ENCODE measurements at places on chromosomes 11 and 22.
A peak's percentile ranks its signal among the peaks of the same experiment; 100 is the strongest.

- DNase-seq = peak; percentile 79
Measured at GRCh38 chr11:116579857-116580727, 192.7 kb downstream of the BUD13 start.

DNA sequence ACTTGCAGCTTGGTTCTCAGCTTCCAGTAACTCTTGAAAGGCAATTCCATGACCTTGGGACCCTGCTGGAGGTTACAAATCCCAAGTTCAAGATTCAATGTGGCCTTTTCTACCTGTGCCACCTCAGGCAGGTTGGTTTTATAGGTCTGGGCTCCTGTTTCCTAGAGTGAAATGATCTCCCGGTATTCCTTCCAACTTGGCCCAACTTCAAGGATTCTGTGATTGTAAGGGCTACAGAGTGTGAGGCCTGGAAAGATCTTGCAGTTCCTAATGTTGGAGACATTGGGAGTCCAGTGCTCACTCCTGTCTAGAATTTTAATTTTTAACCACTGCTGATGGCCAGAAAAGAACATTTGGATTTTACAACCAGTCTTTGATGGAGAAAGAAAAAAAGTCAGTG, 91.6 kb downstream of the LDLRAD3 start:
- DNase-seq = no peak

DNA sequence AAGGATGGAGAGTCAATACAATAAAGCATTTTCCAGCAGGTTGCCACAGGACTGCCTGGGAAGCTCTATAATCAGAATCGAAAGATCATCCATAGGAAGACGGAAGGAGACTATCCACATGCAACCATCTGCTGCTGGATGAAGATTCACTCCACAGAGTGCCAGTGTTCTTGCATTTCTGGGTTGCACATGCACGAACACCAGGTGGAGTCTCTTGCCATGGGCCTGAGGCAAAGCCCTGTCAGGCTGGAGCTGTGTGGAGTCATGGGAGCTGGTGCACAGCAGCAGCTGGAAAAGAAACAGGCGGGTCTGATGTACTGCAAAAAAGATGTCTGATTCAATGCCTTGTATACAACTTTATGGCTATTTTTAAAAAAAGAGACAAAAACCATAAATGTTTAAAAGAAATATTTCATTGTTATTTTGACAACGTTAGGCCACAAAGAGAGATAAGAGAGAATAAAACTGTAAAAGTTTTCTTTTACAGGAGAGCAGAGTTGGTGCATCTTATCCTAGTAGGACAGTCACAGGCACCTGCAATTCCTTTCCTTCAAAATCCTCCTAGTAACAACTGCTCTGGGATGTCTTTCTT, 12.9 kb upstream of the FAT3 start:
- DNase-seq = peak; percentile 82

GRCh38 chr22:42841444-42841843, 15.6 kb downstream of the ARFGAP3 start:
- no peak for DNase-seq

DNA sequence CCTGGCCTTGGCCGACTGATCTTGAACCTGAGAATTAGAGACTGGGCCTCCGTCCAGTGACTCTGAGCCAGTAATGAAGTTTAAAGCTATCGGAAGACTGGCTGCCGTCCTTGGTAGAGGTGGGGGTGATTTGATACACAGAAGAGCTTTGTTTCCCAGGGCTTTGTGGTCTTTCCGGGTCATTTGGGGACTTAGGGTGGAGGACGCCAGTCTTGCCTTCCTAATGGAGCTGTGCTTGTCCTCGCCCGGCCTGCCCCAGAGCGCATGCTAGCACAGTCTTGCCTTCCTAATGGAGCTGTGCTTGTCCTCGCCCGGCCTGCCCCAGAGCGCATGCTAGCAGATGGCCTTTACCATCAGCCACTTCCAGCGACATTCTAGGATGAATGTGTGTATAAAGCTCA, 65.8 kb downstream of the ST3GAL4 start:
- no peak for DNase-seq

GRCh38 chr11:118592616-118593367, 14.6 kb upstream of the PHLDB1 start:
- DNase-seq = no peak

- no peak for DNase-seq
Measured at GRCh38 chr11:2154195-2154585, 6.8 kb downstream of the INS start.

GRCh38 chr22:26169315-26170111, at the start of gene SEZ6L:
Gene SEZ6L (plus strand): TSS chr22:26169462. CDS start chr22:26169670, 208 bp downstream.
- DNase-seq = peak; percentile 70

DNA sequence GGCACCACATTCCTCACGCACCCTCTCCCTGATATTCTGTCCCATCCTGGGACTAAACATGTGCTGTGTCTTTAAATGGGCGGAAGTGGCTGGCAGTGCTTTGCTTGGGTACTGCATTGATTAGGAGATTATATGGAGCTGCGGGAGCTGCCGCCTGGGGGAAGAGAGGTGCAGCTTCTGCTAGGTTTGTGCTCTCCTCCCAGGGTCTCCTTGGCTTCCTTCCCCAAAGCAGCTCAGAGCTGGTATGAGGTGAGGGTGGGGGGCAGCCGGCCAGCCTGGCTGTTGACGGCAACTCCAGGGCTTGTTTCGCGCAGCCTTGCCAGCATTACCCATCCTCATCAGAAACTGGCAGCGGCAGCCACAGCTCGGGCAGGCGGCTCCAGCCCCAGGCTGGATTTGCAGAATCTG, 95.4 kb downstream of the GRAMD1B start:
- DNase-seq = no peak

GRCh38 chr22:30216710-30217109, 29.8 kb downstream of the LIF start:
- DNase-seq = no peak

- peak; percentile 4 for DNase-seq
Measured at GRCh38 chr11:97743205-97743742, 1277.5 kb upstream of the CNTN5 start.

- DNase-seq = peak; percentile 35
Measured at GRCh38 chr22:42717197-42717928, 3.3 kb downstream of the A4GALT start.

- DNase-seq = peak; percentile 79
Measured at GRCh38 chr11:2452321-2453012, 7.7 kb downstream of the KCNQ1 start.

- DNase-seq = no peak
Measured at GRCh38 chr11:124895471-124895971, 2.1 kb downstream of the ROBO4 start.

DNA sequence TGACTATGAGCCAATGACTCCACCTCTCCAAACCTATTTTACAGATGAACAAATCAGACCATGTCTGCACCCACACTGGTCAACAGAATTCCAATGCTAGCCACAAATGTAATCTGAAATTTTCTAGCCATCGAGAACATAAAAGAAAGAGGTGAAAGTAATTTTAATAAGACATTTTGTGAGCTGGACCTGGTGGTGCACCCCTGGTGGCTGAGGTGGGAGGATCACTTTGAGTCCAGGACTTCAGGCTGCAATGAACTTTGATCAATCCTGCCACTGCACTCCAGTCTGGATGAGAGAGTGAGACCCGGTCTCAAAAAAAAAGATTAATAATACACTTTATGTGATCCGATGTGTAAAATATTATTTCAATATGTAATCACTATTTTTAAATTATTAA, 9.4 kb upstream of the RNF185 start:
- no peak for DNase-seq

GRCh38 chr11:24295360-24295759, 201.5 kb upstream of the LUZP2 start:
- DNase-seq = no peak
